ENCODE measurements at places on chromosomes 7 and 10.
A peak's percentile ranks its signal among the peaks of the same experiment; 100 is the strongest.

GRCh38 chr7:51376420-51377092, 59.9 kb upstream of the COBL start:
- no peak for DNase-seq

DNA sequence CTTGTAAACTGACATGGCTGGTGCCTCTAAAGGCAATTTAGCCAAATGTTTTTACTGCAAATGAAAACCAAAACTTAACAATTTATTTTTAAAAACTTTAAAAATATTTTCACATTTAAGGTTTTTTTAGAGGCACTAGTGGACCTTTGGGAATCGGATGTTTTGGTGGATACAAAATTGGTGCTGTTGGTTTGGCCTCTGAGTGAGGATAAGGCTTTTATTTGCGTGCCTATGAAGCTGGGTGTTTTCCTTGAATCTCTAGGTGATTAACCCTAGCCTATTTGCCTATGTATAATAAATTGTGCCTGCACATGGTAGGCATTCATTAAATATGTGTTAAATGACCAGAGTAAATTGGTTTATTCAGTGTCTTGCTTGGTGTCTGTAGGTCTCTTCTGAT, 2.9 kb upstream of the SGCE start:
- no peak for DNase-seq

DNA sequence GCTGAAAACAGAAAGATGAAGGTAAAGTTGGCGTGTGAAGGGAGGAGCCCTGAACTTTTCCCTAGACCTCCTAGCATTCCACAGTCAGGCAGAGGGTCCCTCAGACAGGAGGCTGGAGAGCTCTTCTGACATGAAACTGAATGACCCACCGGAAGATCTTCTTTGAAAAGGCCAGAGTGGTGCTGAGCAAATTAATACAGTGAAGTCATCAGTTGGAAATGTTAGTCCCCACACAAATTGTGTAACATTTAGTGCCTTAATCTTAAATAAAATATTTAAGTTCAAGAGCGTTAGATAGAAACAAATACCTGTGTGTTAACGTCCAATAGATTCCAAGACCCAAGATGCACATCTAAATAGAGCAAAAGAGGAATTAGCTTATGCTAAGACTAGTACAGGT, 49.0 kb upstream of the WNT16 start:
- DNase-seq: no peak

GRCh38 chr10:75841266-75841665, 409.8 kb downstream of the LRMDA start:
- no peak for DNase-seq

DNA sequence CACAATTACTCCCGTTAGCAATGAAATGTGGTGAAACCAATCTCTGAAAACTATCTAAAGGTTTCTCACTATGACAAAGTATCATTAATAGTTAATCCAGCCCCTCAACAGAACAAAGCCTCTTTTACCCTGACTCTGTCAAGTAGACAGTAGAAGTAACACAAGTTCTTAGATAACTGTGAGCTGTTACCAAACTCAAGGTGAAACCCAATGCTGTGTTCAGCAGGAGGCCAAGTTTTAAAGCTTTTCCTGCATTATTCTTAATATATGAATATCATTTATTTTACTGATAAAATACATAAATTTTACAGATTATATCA, 109.1 kb downstream of the SRPK2 start:
- no peak for DNase-seq

DNA sequence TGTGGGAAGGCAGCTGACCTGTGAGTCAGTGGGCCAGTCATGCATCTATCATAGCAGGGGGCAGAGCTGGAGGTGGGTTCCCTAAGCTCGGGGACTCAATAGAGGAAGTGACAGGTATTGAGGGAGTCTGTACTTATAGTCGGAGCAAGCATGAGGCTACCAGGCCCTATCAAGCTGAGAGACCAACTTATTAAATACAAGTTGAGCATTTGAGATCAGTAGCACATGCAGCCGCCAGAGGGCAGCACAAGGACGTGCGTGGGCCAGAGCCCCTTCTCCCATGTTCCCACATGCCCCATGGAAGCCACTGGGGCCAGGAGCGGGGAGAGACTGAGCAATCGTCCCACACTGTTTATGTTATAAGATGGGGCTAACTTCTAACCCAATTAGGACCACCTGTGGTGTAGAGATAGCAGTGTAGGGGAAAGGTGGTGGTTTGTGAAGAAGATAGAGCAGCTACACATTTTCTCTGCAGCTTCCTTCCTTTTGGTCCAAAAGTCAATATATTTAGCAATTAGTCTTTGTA, 13.0 kb upstream of the STK31 start:
- DNase-seq: peak; percentile 79

GRCh38 chr10:48506147-48506917, 98.5 kb downstream of the ARHGAP22 start:
- no peak for DNase-seq

GRCh38 chr7:124801330-124801895, 35.8 kb upstream of the GPR37 start:
- no peak for DNase-seq

GRCh38 chr7:158931804-158932298, 75.5 kb downstream of the DYNC2I1 start:
- DNase-seq: no peak

DNA sequence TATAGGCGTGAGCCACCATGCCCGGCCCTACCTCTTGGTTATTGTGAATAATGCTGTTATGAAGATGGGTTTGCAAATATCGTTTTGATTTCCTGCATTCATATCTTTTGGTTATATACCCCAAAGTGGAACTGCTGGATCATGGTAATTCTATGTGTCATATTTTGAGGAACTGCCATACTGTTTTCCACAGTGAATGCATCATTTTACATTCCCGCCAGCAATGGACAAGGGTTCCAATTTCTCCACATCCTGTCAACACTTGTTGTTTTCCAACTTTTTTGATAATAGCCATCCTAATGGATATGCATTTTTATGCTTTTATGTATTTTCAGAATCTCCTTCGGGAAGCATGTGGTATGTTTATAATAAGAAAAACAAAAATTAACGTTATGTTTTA, 128.2 kb downstream of the KCNMA1 start:
- DNase-seq: no peak

DNA sequence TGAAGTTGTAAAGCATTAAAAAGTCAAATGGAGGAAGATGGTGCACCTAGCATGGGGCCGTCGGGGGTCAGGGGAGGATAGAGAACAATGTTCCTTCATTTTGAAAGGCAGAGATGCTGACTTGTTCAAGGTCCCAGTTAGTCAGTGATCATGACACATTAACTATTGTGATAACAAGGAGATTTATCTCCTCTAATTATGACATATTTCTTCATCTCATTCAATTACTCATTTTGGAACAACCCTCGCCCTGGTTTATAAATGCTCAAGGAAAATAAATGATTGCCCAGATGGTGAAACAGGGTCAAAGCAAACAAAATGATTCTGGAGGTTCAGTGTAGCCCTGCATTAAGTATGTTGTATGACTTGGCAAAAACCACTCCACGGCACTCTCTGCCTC, 106.2 kb downstream of the ITIH5 start:
- DNase-seq: no peak

GRCh38 chr10:49613165-49613881, 514 bp upstream of the CHAT start:
- DNase-seq: peak; percentile 19

Data from Peyer's patch (tissue), 4 donors.